ENCODE measurements at places on chromosomes 2 and 18.

- no peak for DNase-seq
These were observed 126.5 kb downstream of the DTNB start for GRCh38 chr2:25546852-25547251.

DNA sequence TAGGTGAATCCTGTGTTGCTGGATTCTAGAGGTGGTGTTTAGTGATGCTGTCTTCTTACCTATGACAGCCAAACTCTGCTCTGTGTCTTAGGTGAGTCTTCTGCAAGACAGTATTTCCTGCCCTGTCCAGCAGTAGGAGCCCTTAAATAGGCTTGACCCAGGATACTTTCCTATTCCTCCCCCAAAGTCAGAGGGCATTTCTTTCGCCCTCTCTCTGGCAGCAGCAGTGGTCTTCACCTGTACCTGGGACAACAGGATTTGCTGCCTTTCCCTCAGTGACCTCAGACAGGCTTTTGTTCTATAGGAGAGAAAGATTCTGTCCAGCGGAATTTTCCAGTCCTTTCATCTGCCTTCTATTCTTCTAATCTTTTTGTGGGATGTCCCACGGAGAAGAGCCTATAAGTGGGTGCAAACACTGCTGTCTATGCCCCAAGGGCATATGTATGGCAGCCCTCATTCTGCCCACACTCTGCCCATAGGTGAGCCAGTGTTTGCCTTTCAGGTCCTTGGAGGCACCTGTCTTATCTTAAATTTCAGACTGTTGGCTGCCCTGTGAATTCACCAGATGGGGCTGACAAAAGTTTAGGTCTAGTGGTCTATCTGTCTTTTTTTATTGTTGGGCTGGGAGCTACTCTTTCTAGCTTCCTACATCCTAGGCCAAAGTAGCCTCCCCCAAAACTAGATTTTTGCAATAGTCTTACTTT lies 177.3 kb upstream of the SPOPL start:
- no peak for DNase-seq

- DNase-seq: no peak
These were observed 777 bp upstream of the RAB17 start for GRCh38 chr2:237591141-237591881.

GRCh38 chr2:39696101-39696553 lies 30.4 kb downstream of the TMEM178A start:
- no peak for DNase-seq

GRCh38 chr2:63131196-63131595 lies 80.6 kb downstream of the OTX1 start:
- DNase-seq: no peak

GRCh38 chr2:124289615-124290014 lies 264.5 kb downstream of the CNTNAP5 start:
- DNase-seq: no peak

- no peak for DNase-seq
These were observed 61.3 kb downstream of the EFEMP1 start for GRCh38 chr2:55862246-55862645.

DNA sequence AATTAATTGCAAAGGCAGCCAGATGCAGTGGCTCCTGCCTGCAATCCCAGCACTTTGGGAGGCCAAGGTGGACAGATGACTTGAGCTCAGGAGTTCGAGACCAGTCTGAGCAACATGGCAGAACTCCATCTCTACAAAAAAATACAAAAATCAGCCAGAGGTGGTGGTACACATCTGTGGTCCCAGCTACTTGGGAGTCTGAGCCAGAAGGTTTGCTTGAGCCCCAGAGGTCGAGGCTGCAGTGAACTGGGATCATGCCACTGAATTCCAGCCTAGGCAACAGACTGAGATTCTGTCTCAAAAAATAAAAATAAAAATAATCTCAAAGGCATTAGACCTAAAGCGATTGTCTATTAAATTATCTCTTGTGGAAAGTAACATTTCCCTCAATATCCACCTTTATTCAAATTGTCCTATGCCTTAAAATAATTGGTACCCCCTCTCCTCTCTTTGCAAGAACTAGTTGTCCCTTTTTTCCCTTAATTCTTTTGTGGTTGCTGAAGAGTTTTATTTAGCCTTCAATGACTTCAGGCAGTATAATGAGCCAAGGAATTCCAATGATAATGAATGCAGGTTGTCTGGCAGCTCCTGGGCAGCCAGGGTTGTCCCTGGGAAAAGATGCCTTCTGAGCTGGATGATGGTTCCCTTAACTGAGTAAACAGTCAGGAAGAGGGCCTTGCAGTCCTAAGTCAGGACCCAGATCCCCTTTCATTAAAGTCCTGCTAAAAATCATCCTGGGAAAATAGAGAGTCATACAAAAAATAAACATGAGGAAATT lies 32.2 kb downstream of the GPR75 start:
- DNase-seq: no peak

GRCh38 chr2:150298571-150299305 lies 188.7 kb downstream of the RND3 start:
- no peak for DNase-seq

- no peak for DNase-seq
These were observed 33.6 kb downstream of the GCG start for GRCh38 chr2:162118166-162119031.

- DNase-seq: no peak
These were observed 190.5 kb upstream of the STON1 start for GRCh38 chr2:48339451-48339850.

DNA sequence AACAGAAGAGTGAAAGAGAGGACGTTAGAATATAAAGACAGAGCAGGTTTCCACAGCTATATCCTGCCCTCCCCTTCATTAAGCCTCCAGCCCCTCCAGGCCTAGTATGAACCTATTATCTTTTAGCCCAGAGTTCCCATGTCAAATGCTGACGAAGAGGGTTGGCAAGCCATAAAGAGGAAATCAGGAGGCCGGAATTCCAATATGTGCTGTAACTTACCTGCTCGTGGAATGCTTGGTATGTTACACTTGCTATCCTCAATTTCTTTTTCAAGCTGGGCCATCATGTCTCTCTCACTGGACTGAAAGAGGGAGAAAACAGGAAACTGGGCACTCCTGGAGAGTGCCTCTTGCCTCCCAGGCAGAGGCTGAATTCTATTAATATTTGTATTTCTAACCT lies 264.1 kb downstream of the TRIB2 start:
- no peak for DNase-seq

DNA sequence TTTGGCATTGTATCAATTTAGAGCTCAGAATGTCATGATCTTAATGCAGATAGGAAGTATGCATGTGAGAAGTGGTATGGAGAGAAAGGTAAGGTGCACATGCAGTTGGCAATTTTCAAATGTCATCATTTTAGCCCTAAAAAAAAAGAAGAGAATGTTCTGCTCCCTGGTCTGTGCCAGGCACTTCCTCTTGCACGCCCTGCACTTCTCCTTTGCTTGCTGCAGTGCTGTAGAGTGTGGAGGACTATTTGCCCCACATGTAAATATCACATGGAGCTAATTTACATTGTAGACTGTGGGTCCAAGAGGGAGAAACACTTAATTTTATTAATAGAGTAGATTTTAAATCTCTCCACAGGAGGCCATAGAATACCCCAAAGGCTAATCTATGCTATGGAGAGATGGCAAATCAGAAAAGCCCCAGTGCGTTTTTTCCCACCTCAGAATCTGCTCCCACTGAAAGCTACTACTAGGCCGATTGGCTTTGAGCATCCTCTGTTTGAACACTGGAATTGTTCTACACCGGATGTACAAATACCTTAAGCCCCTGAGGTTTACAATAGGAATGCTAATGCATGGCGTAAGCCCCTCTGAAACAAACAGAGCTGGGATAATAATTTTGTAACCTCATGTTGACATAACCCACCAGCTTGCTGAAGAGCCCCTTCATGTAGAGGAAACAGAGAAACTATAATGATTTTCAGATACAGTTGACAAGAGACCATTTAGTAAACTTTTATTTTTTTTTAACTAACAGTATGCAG lies 137.2 kb upstream of the KLHL14 start:
- DNase-seq: no peak

DNA sequence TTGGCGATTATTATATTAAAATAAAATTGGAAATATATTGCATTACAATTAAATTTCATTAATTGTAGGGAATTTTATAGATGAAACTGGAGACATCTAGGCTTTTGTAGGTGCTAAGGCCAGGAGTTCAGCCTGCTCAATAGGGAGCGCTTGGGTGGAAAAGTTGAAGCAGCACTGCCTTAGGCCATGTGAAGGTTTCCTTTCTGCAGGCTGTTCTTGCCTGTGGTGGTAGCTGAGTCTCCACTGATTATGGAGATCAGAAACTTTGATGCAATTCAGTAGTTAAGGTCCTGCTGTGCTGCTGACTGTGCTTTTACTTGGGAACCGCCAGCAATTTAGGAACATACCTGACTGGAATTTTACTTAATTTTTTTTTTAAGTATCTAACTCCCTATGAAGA lies 179.9 kb upstream of the BOD1L2 start:
- no peak for DNase-seq

DNA sequence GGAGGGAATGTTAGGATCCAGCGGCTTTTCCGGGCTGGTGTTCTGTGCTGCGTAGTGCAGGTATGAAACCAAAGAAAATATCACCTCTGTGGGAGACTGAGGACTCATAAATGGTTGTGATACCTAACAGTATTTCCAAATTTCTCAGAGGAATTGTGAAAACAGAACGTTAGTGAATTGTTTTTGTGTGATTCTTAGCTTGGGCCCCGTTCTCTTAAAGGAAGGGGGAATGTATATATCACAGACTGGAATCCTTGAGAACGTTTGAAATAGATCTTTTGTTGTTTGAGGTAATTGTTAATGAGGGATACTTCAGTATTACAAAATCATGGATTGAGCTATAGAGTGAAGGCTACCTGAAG lies 834 bp downstream of the ZNF638 start:
- DNase-seq: no peak

DNA sequence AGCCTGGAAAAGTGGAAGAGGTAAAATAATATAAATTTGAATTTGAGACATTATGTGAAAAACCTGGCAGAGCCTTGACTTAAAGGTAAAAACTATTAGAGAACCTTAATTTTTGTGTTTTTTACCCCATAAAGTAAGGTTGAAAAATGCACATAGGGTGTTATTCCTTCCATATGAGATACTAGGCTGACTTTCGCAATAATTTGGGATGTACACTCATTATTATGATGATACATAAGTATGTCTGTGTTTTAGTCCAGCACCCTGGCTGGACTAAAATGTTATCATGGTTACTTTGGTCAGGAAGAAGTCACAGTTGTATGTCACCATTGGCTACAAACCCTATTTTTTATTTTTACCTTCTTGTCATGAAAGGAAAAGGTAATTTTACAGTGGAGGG lies 19.8 kb downstream of the NEMP2 start:
- no peak for DNase-seq

DNA sequence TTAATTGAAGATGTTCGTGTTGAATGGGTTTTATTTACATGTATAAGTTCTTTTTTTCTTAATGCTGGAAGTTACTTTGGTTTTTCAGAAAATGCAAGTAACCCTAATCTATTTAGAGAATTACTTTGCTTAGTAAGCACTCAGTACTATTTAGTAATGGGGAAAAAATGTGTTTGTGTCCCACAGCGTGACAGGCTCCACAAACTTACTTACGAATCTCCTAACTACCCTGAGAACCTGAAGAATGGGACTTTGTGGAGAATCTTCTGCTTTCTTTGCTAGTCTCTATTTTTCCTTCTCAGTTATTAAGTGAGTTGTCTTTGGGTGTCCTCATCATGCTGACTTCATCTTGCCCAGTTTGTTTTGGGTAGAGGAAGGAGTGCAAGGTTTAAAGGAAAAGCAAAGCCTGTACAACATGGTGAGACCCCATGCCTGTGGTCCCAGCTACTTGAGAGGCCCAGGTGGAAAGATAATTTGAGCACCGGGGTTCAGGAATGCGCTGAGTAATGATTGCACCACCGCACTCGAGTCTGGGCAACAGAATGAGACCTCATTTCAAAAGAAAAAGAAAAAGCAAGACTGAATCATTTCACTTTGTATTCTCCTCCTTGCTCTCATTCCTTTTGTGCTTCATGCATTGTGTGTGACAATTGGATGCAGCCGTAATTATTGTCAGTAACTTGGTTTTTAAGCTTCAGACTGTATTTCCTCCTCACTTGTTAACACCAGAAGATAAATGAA lies 10.2 kb downstream of the NEDD4L start:
- DNase-seq: no peak

GRCh38 chr18:76265497-76266235 lies 229.4 kb downstream of the ZNF516 start:
- DNase-seq: no peak

GRCh38 chr2:178286636-178287035 lies 92.3 kb downstream of the OSBPL6 start:
- no peak for DNase-seq

DNA sequence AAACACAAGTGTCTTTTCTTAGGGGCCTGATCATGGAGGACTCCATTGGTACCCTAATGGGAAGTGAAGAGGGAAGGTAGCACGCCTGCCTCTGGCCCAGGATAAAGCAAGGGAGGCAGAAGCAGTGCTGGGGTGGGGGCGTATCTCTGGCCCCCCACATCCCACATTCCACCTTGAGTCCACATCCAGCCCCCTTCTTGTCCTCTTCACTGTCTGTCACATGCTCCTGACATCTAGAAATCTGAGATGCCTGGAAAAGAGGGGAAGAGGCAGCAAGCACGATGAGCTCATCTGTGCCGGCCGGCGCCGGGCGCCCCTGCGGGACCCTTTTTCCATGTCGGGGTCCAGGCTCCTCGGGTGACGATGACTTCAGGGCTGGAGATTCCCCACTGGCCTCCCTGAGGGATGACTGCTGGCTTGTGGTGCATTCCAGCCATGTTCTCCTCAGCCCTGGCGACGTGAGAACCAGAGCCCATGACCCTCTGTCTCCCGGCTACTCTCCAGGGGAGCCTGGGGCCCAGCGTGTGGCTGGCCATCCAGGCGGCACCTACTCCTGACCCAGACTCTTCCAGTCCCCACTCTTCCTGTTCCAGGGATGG lies 277.5 kb downstream of the DYSF start:
- no peak for DNase-seq

DNA sequence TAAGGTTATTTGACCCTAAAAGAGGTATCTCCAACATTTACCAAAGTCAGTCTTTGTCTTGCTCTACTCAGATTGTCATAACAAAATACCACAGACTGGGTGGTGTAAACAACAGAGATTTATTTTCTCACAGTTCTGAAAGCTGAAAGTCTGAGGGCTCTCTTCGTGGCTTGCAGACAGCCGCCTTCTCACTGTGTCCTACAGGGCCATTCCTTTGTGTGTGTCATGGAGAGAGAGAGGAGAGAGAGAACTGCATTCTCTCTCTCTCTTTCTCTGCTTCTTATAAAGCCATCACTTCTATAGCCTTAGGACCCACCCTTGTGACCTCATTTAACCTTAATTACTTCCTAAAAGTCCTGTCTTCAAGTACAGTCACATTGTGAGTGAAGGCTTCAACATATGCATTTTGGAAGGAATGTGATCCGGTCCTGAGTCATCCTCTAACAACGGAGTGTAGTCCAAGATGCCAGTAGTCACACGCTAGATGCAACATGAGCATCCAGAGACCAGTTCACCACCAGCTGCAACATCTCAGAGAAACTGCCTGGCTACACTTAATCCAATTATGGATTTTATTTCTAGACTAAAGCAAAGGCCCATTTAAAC lies 130.2 kb downstream of the CD226 start:
- no peak for DNase-seq

DNA sequence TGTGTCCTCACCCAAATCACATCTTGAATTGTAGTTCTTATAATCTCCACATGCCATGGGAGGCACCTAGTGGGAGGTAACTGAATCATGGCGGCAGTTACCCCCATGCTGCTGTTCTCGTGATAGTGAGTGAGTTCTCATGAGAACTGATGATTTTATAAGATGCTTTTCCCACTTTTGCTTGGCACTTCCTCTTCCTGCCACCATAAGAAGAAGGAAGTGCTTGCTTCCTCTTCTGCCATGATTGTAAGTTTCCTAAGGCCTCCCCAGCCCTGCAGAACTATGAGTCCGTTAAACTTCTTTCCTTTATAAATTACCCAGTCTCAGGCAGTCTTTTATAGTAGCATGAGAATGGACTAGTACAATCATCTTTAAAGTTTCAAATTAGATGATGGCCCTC lies 902.4 kb upstream of the PIK3C3 start:
- DNase-seq: no peak
